ENCODE measurements at places on chromosomes 3 and 15. TPM values are rescaled to one million over a fixed set of nuclear protein-coding genes. Genes with fewer than 3 reads are reported as not detected.

ABI3BP gene
- total RNA-seq = 2.2 TPM

SPINK8 gene
- not detected for total RNA-seq

RLBP1 gene
- not detected for total RNA-seq

PCSK6 gene
- total RNA-seq = 8.1 TPM

XIRP1 gene
- 0.04 TPM for total RNA-seq

CEMIP gene
- 2.2 TPM for total RNA-seq

STARD9 gene
- total RNA-seq = 1.4 TPM

WNT5A gene
- 0.87 TPM for total RNA-seq

GPX1 gene
- total RNA-seq = 300 TPM

SEMA6D gene
- total RNA-seq = not detected

PPARG gene
- 37.7 TPM for total RNA-seq

IL5RA gene
- not detected for total RNA-seq

PLCL2 gene
- 6.1 TPM for total RNA-seq

CFAP92 gene
- total RNA-seq = not detected

SLC22A14 gene
- not detected for total RNA-seq

LTK gene
- 0.13 TPM for total RNA-seq

FGF7 gene
- not detected for total RNA-seq

GNB4 gene
- 13.6 TPM for total RNA-seq

BCL2A1 gene
- total RNA-seq = 18.7 TPM

FOXB1 gene
- not detected for total RNA-seq

TF gene
- 0.93 TPM for total RNA-seq

ATP13A4 gene
- total RNA-seq = not detected

GOLGA8T gene
- total RNA-seq = 1.3 TPM

WDR72 gene
- total RNA-seq = 7.0 TPM

RPS27L gene
- 395 TPM for total RNA-seq

RTP3 gene
- total RNA-seq = not detected

CADPS gene
- not detected for total RNA-seq

TMF1 gene
- total RNA-seq = 16.4 TPM

KIF9 gene
- total RNA-seq = 22.4 TPM

SLC24A5 gene
- not detected for total RNA-seq

RASL12 gene
- 0.12 TPM for total RNA-seq

DNAJA4 gene
- total RNA-seq = not detected

TPRG1 gene
- total RNA-seq = 0.38 TPM

TRMT10C gene
- total RNA-seq = 41.7 TPM

PLXNA1 gene
- total RNA-seq = 20.5 TPM
